ENCODE measurements at places on chromosomes 3 and 15.

- DNase-seq, result no peak
These were observed 679 bp upstream of the MYD88 start for GRCh38 chr3:38137615-38138348.

GRCh38 chr3:152377184-152377570 is 108.4 kb downstream of the MBNL1 start:
- no peak for DNase-seq

DNA sequence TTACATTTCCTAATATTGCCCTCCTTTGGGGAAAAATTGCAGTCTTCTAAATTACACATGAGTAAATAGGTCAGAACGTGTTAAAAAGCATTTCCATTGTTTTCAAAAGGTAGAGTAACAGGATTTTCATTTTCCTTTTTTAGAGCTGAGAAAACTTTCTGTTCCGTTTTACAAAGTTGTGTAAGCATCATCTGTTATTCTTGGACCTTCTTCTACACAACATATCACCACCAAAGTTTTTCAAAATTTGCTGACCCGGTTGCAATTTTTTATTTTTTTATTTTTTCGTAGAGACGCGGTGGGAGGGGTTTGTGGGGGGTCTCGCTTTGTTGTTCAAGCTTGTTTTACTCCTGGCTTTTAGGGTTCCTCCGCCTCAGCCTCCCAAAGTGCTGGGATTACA is 1.1 kb downstream of the CCDC39 start:
- DNase-seq, result no peak

- no peak for DNase-seq
These were observed 35.1 kb downstream of the CTXND1 start for GRCh38 chr15:80216911-80217310.

- DNase-seq, result no peak
These were observed 730.1 kb upstream of the NR2F2 start for GRCh38 chr15:95600367-95600766.

- no peak for DNase-seq
These were observed 589.4 kb downstream of the NLGN1 start for GRCh38 chr3:173986861-173987410.

- no peak for DNase-seq
These were observed 50.7 kb upstream of the RAD18 start for GRCh38 chr3:9013782-9014563.

DNA sequence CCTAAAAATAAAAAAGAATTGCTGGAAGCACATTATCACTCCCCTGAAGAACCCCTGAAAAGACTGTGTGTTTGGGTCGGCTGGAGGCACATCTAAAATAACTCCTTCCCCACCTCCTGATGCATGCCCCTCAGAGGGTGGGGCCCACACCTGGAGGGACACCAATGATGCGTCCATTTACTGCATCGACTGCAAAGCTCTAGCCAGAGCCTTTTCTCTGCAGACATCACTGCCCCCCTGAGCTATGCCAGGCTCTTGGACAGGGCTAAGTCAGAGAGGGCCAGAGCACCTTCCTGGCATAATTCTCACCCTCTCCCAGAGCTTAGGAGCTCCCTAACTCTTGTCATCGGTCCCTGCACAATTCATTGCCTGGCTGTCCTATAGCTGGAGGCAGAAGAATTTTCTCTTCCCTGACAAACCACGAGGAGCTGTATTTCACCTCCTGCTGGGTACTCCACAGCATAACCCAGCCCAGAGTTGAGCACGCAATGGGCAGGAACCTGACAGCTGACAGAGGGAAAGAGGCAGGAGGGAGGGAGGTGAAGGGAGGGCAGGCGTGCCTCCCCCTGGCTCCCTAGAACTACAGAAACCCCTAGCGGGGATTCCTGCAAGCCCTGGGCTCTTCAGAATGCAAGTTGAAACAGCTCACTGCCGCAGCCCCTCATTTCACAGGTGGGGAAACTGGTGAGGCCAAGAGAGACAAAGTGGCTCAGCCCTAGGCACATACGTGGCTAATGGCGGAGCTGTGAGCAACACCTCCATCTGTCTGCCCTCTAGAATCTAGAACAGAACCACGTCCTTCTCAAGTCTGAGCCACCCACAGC is 46.6 kb downstream of the XXYLT1 start:
- no peak for DNase-seq

DNA sequence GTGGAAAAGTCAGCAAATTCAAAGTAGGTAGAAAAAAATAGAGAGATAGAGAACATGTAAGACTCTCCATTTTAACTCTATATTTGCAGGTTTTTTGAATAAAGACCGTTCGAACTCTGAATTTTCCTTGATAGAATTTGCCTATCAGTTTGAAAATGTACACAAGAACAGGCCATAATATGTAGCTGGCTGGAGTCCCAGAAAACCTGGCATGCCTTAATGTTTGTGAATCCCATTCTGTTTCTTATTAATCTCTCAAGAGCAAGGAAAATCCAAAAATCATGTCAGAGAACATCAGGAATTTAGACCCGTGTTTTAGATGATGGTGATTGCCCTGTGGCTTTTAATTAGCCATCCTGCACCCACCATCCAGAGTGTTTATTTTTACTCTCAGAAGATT is 7.2 kb upstream of the CFAP161 start:
- no peak for DNase-seq

Measured in adrenal gland (tissue), 19 donors.